SJSA1 (cell line): ENCODE measurements at places on chromosomes 4 and X.

DNA sequence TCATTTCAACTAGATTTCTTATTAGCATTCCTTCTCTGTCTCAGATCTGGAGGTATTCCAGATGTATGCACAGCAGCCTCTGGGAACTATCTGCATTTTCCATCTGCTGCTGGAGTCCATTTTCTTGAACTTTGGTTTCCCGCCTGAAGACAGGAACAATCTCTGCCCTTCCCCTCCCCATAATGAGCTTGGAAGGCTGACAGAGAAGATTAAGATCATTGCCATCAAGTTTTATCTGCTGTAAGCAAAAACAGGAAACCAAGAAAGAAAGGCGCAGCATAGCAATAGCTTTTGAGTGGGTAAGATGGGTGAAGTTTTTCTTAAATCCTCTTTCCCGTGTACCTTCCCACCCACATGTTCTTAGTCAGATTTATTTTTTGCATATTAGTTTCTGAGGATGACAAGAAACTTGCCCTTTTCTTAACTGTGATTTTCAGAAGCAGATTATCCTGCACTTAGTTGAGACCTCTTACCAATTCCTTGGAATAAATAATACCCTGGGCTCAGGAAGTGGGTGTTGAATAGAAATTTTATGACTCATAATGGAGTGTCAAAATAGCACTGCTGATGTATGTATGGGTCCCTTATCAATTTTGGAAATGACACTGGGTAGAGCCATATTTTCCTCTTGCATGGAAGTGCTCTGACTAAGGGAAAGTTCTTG lies 78.3 kb downstream of the CT47B1 start:
- no peak for DNase-seq

DNA sequence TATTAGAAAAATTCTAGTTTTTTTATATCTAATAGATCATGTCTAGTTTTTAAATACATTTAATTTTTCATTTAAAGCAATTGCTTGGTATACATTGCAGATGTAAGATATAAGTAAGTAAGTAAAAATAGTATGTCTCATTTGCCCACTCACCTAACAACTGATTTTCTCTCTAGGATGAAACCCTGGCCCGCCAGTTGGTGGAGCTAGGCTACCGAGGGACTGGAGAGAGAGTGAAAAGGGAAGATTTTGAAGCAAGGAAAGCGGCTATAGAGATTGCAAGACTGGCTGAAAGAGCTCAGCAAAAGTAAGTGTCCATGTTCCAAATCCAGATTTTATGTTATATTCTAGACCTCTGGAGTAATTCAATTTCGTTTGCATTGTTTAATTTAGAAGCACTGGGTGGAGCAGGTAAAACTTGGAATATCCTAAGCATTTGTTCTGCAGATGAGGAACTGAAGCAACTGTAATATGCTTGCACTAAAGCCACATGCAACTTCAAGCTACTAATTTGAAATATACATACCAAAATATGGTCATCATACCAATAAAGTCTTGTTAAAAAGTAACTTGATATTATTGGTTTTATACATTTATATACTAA lies 27.1 kb downstream of the CFAP299 start:
- no peak for DNase-seq

DNA sequence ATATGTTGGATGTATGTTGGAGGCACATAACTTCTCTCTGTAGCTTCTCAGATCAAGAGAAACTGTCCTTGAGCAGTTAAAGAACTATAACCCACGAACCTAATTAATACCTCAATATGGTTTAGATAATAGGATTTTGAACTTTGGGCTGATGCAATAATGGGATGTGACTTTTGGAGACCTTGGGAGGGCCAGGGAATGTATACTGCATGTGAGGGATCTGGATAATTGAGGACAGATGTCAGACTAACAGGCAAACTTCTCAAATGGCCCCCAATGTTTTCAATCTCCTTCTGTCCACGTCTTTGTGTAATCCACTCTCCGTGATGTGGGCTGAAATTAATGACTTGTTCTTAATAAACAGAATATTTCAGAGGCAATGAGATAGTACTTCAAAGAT lies 202.2 kb upstream of the FAT4 start:
- DNase-seq: no peak

- DNase-seq: no peak
These were observed 222.1 kb downstream of the STIM2 start for GRCh38 chr4:27082776-27083175.

DNA sequence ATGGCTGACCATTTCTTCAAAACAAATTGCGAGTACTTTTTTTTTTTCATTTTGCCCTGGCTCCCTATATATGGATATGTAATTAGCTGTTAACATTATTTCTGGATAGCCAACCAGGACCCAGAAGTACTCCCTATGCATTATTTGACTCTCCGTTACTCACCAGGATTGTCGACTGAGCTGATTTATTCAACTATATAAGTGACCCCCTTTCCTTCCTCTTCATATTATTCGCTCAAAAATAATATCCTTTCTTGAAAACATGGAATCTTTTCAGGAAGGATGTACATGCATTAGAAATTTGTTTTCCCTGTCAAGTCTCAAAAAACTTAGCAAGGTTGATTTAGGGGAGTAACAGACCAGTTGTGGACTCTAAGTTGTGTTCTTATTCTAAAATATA lies 114.1 kb upstream of the KLHL4 start:
- DNase-seq: no peak

DNA sequence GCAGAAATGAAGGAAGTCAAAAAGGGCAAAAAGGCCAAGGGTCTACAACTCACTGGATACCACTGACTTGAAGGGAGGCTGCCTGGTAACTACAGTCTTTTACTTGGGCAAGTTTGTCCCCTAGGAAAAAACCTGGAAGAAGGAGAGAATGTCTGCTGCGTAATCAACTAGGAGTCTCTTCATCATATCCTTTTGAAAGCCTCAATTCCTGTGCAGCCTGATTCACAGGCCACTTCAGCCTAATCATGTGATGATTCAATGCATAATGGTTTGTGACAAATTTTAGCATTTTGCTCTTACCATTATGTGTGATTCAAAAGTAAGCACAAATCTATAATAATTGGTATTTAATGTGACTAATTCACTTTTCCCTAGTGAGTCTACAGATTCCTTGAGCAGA lies 273.6 kb downstream of the FRMPD4 start:
- no peak for DNase-seq

GRCh38 chr4:27873596-27873995 lies 1013.0 kb downstream of the STIM2 start:
- no peak for DNase-seq

DNA sequence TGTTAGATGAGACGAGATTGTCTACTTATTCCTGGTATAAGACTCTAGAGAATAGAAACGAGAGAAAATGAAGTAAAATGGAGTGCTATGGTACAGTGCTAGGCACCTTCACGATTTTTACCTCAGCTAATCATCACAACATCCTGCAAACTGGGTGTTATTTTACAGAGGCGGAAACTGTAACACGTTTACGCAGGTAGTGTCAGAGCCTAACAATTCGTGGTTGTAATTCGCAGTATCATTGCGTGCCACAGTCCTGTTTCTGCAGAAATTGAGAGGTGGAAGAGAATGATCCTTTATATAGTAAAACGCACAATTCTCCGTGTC lies 383 bp upstream of the TBC1D19 start:
- no peak for DNase-seq

GRCh38 chrX:44265559-44265958 lies 77.9 kb downstream of the EFHC2 start:
- no peak for DNase-seq

- no peak for DNase-seq
These were observed 286.2 kb downstream of the IL1RAPL2 start for GRCh38 chrX:104852241-104852640.

DNA sequence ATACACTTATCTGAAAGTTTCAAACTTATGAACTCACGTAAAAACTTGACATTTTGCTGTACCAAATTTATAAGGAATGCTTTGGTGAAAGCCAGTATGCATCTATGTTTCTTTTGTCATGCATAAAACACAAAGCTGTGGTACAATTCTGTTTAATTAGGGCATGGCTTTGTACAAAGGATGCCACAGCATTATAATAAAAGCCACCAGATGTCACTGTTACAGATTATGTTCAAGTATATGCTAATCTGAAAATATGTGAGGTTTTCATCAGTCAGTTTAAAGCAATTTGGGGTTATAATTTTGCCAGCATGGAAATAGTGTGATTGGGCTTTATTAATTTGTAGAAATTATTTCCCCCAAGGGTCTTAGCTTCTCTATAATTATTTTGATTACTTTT lies 69.0 kb downstream of the ATOH1 start:
- DNase-seq: no peak

GRCh38 chr4:42995343-42995944 lies 102.9 kb downstream of the GRXCR1 start:
- no peak for DNase-seq

DNA sequence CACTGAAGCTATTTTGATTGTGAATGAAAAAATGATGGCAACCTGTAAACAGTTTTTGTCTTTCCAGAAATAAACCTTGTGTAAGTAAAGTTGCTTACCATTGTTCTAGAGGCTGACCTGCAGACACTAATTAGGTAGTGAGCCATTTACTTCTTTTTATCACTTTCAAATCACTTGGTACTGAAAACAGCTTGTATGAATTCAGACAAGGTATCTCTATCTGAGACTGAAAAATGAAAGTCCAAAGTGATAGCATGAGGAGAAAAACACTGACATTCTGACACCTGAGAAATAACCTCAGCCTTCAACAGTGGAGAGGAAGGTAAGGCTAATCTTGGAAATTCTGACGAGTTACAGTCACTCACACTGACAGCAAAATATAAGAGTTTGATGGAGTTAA lies 238.8 kb downstream of the GPC3 start:
- DNase-seq: no peak

DNA sequence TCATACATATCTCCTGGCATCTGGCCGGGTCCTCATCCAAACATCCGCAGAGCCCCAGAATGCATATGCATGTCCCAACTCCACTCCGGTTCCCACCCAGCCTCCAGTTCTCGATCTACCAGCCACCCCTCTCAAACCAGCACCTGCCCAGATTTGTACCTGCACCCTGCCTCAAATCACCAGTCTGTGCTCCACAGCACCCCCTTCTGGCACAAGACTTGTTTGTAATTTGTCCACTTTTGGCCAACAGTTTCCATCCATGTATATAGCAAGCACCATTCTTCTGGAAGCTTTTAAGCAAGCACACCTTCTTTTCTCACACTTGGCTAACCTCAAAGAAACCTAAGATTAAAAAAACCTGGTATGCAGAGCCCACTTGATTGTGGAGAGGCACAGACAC lies 644.1 kb downstream of the MID1IP1 start:
- DNase-seq: no peak

GRCh38 chr4:17528551-17529165 lies 13.7 kb downstream of the CLRN2 start:
- no peak for DNase-seq

DNA sequence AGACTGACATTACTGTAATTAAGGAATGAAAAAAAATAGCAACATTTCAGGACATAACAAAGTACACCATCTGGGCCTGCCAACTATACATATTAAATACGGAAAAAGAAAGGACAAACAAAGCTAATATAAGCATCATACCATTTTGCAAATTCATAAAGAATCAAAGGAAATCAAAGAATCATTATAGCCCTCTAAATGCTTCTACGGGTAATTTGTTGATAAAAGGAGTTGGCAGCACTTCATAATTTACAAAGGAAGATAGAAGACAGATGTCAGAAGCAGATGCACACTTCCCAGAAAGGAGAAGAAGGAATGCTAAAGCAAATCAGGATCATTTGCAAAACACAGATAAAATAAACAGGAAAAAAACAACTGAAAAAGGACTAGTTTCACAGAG lies 1757.3 kb downstream of the PCDH7 start:
- no peak for DNase-seq

GRCh38 chrX:48606091-48606490 lies 8.8 kb downstream of the WDR13 start:
- DNase-seq: no peak

- DNase-seq: no peak
These were observed 1982.5 kb downstream of the ARAP2 start for GRCh38 chr4:34261799-34262314.

DNA sequence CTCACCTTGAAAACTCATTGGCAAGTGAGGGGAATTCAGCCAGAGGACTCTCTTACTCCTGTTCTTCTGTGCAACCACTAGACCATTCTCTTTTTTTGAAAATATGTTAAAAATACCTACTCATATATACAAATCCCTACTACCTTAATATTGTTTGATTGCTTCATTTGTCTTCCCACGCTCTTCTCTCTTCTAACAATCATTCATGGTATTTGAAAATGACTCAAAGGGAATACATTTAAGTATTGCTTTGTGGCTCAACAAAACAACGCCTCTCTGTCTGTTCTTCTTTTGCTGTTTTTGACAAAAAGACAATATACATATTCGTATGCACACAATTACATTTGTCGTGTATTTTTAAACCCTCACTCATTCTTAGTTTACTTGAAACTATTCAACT lies 589.4 kb downstream of the ANKRD50 start:
- DNase-seq: no peak

GRCh38 chr4:108786351-108786750 lies 23.5 kb upstream of the ETNPPL start:
- no peak for DNase-seq

GRCh38 chr4:13950491-13950890 lies 323.0 kb upstream of the BOD1L1 start:
- no peak for DNase-seq

- DNase-seq: peak; percentile 45
These were observed 18.4 kb downstream of the IQSEC2 start for GRCh38 chrX:53262918-53263394.

DNA sequence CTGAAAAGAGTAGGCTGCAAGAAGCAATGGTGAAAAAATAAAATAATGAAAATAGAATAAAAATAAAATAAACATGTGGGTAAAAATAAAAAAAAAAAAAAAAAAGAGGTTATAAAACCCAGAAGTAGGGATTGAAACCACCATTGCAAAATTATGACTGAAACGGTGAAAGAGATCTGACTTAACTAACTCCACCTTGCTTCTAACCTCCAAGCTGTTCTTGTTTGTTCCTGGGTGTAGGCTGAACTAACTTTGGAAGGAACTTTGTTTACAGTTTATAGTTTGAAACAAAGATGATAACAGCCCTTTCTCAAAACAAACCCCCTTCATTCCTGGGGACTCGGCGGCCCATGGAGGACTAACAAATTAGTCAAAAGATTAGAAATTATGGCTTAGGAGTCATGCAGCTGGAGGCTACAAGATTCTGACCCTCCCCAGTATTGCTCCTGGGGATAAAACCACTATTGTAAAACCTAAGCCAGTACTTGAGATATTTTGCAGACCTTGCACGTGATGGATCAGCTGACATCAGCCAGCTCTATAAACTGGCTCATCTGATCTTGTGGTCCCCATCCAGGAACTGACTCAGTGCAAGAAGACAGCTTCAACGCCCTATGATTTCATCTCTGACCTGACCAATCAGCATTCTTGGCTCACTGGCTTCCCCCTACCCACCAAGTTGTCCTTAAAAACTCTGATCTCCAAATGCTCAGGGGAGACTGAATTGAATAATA lies 30.4 kb downstream of the DDX60L start:
- no peak for DNase-seq

DNA sequence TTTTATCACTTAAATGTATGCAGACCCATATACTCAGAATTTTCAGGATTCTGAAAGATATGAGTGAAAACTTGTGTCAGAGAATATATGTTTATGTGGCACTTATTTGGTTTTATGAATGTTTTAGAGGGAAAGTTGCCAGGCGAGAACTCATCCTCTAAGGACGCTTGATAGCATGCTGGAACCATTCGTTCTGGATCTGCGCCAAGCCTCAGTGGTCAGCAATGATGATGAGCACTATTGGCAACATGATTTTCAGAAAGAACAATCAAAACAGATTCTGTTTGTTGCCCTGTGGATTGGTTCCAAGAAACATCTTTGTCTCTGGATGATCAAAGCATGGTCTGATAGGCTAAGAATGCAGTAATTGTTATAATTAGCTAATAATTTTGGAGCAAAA lies 32.1 kb upstream of the RAPGEF2 start:
- peak; percentile 30 for DNase-seq

GRCh38 chrX:119407681-119408080 lies 8.5 kb downstream of the SLC25A43 start:
- no peak for DNase-seq
